CD4-positive, alpha-beta T cell treated with Interleukin-17A for 4 hours (primary cell): ENCODE measurements at places on chromosomes 7 and 10.
A peak's percentile ranks its signal among the peaks of the same experiment; 100 is the strongest.

DNA sequence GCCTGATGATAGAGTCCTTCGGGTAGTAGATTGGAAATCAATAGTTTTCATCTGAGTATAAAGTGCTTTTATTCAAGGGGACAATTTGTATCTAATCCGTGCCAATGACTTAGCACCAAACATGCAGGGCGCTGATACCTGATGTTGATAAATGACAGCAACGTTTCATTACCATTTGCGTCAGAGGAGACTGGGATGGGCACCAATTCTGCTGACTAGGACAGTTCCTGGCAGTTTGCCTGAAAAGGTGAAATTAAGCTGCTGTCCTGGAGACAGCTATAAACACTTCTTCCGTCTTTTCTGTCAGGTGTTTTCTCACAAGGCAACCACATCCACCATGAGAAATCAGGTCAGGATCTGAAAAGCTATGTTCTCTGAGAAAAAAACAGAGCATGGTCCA, 1136.4 kb downstream of the TYW1 start:
- no peak for DNase-seq

DNA sequence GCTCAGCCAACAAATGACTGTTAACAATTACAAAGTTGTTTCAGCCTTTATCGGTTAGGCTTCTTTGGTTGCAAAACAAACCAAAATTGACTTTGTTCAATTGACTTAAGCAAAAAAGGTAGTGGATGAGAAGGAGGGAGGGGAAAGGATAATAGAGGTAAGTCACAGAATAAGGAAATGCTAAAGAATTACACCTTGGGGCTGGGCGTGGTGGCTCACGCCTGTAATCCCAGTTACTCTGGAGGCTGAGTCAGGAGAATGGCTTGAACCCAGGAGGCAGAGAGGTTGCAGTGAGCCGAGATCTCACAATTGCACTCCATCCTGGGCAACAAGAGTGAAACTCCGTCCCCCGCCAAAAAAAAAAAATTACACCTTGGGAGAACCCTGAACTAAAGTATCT, 41.4 kb downstream of the AHCYL2 start:
- no peak for DNase-seq

DNA sequence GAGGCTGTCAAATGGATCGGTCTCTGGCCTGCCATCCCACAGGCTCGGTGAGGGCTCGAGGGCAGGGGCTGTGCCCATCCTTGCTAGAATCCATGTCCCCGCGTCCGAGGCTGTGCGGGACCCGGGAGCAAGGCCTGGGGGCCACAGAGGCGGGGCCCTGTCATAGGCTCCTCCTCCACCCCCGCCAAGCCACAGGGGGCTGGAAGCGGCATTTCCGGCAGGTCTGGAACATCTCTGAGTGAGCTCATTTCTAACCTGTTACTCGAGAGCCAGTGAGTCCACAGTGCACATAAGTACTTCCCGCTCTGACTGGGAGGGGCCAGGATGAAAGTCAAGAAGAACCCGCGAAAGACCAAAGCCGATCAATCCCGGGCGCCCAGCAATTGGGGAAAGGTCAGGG, 57.6 kb downstream of the NKX6-2 start:
- DNase-seq, result no peak

DNA sequence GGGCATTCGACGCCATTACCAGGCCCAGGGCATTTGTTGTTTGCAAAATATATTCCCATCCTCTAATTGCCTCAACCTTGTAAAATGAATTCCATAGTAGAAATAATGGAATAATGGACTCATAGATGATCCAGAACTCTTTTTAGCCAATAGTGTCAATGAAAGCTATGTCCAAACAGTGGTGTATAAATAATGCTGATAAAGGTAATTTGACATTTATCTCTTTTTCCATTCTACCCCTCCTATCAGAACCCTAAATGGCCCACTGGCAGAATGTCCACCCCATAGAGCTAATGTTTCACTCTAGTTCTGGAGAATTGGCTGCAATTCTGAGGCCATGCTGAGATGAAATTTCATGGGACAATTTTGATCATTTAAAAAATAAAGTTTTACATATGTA, 76.4 kb upstream of the DLX6 start:
- no peak for DNase-seq

DNA sequence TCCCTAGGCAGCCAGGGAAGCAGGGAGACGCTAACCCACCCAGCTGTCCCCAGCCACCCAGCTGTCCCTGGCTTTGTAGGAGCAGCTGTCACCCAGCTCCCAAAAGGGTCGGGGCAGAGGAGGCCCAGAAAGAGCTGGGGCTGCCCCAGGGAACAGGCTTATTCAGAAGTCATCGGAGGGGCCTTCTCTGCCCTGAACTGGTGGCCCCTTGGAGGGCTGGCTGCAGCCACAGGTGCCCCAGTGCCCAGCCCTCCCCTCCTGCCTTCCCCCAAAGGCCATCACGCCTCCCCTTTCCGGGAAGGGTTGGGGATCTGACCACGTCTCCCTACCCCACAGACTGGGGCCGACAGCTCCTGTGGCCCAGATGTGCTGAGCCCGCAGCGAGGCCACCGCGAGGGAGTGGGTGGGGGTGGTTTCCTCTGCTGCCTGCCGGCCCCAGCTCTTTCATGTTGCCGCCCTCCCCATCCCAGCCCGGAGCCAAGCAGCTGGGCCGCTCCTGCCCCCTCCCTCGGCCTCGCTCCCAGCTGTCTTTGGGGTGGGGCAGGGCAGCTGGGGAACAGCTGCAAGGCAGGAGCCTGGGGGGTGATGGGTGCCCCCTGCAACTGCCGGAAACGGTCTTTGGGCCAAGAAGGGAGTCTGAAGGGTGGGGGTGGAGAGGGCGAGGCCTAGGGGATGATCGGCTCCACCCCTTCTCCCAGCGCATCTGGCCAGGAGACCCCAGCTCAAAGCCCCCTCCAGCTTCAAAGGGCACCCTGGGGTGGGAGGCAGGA, 16.8 kb downstream of the TRIM8 start:
- peak; percentile 71 for DNase-seq

DNA sequence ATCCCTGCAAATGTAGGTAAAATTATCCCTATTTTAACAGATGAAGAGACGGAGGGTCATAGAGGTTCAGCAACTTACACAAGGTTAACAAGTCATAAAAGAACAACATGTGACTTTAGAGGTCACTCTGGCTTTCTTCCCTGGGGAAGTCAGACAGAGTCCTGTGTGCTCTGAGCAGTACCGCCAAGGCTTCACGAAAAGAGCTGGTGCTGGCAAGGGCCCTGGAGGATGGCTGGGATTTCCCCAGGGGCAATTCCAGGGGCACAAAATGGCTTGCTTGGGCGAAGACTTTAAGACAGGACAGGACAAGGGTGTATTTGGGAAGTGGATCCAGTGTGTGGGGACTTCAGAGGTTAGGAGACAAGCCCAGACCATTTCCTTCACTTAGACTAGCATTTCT, 144.1 kb downstream of the PIP4K2A start:
- no peak for DNase-seq

- no peak for DNase-seq
These were observed 453.5 kb upstream of the SEMA3A start for GRCh38 chr7:84647797-84648757.

DNA sequence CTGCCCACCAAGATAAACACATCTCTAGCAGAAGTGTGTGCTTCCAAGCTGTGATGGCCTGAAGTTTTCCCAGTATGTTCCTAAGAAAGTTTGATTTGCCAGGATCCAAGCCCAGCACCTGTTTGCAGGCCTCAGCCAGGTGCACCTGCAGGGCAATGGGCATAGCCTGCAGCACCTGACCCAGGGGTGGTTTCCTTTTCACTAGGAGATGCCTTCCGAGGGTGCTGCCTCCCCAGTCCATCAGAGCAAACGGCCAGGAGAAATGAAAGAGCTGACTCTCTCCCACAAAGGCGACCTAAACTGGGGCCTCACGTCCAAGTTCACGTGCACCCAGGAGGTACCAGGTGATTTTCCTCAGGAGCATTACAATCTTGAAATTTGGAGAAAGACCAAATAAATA, 7.1 kb downstream of the UCMA start:
- DNase-seq, result no peak

- DNase-seq, result no peak
These were observed 65.8 kb upstream of the LAMB4 start for GRCh38 chr7:108196004-108196403.

DNA sequence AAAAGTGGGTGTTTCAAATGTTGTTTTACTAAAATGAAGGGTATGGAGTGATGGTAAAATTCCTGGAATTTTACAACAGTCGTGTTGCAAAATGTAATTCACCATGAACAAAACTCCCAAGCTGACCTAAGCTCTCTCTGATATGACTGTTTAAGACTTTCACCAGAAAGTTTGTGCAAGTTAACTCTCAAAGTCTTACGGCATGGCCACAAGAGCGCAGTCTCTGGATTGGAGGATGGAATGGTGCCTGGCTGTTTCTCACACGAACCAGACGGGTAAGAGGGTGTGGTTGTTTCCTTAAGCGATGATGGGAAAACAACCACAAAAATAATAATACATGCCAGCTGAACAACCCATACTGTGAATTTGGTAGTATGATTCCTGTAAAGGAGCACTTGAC, 662.5 kb downstream of the KCNMA1 start:
- DNase-seq, result no peak

DNA sequence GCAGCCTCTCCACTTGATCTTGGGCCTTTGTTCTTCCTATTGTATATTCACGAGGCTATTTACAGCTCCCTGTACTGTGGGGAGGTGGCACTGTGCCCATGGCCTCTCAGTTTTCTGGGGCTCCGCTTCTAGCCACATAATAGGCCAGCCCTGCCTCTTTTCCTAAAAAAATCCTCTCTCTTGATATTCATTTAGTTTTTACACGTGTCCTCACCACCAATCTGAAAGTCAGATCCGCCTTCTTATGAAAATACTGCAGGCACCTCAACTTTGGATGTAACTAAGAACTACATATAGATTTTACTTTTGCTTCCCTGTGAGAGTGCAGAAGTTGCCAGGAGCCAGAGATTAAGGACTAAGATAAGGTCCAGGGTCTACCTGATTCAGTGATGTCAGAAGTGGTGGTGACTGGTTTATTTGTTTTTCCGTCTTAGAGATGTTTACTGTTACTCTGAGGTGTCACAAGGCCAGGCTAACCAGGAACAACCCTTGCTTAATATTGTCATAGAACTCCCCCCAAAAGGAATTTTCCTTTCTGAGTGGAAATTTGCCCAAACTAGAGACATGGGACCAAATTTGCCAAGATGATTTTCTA, 7.8 kb downstream of the BAMBI start:
- no peak for DNase-seq

DNA sequence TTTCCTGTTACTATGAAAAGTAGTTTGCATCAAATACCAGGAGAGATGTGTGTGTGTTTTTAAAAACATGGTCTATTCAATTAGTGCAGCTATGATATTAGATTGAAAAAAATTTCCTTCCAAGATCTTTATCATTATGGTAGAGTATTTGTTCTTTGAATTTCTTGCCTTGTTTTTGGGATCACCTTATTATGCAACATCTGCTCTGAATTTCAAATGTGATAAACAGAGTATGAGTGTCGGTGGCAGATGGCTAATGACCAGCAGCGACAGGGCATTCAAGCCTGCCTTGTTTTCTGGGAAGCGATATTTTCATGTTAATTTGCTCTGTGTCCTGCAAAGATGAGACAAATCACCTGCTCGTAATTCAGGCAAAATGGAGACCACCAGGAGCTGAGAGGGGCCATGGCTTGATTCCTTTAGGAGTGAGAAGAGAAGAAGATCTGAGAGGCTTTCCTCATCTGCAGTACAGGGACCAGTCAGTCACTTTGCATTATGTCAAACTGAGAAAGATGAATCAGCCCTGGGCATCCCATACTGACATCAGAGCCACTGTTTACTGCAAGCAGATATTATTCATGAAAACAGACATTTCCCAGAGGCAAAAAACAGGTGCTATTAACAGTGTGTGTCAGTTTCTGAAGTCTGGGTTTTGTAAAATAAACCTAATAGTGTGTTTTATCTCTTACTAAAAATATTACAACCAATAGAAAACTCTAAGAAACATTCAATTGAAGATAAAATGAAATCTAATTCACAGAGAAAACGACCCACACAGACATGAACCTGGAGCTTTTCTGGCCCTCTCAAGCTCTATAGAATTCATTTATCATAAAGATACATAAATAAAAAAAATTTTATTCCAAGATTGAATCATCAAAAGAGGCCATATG, 67.6 kb downstream of the CDK6 start:
- no peak for DNase-seq

GRCh38 chr7:129168231-129169021, 20.0 kb upstream of the SMO start:
- DNase-seq, result no peak

DNA sequence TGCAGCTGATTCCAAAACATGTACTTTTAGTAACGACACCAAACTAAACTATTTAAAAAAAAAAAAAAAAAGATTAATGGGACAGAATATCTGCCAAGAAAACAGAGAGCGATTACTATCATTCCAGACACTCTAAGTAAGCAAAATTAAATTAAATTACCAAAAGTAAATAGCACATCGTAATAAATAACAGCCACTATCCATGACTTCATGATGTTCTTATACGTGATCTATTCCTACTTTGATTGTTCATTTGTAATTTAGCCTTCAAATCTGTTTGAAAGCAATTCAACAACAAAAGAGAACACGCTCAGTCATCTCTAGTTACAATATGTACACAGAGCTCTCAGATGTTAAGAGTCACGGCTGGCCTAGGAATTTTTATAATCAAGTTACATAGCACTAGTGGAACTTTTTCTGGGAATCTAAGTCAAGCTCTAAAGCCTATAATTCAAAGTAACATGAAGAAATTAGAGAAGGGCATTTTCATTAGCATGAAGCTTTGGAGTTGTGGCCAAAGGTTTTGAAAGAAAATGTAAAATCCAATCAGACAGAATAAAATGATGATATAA, 241.7 kb upstream of the NEBL start:
- no peak for DNase-seq

GRCh38 chr10:44510379-44511115, 125.7 kb upstream of the CXCL12 start:
- DNase-seq, result no peak

- no peak for DNase-seq
These were observed 941.2 kb downstream of the XPNPEP1 start for GRCh38 chr10:108982159-108982558.

DNA sequence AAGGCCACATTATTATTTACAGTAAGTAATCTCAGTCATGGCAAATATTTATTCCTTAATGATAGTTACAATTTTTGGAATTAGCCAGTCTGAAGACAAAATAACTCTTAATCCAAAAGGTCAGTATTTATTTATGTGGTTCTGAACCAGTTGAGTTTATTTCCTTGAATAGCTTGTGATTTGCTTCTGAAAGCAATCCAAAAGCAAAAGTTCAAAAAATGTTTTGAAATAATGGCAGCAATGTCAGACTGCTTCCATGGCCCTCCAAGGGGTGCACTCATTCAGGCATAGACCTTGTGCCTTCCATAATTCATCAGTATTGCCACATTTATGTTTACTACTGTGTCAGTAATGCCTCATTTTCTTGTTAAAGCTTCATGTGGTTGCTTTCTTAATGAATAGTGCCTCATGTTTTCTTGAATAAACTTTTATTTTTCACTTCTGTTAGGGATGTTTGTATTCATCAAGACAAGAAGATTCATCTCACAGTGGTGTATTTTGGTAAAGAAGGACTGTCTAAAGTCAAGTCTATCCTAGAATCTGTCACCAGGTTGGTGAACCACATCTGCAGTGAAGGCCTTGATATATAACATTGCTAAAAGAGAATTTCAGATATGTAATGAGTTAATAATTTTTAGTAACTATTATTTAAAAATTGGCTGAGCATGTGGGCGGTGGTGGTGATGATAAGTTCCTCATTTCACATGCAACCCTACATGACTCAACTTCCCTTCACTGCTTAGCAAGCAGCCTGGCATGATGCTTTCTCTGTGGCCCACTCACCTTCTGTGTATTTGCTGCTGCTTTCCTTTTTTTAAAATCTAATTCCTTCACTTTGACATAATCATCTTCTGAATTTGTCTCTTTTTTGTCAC, 22.0 kb downstream of the CSGALNACT2 start:
- no peak for DNase-seq

- no peak for DNase-seq
These were observed 187.9 kb downstream of the ZNF365 start for GRCh38 chr10:62562101-62562500.
